ENCODE measurements at places on chromosomes 12 and 14. TPM values are rescaled to one million over a fixed set of nuclear protein-coding genes. Genes with fewer than 3 reads are reported as not detected.

DNA sequence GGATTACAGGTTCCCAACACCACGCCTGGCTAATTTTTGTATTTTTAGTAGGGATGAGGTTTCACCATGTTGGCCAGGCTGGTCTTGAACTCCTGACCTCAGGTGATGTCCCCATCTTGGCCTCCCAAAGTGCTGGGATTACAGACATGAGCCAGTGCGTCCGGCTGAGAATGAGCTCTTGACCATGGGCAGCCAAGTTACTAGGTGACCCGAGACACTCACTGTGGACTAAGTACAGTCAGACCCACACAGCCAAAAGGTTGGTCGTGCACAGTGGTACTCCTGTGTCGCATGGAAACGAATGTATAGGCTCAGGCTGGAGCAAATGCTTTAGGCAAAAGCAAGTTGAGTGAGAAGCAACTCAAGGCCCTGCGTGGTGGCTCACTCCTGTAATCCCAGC lies 21.0 kb downstream of the DLK1 start:
- DNase-seq, result no peak

Gene MYBPC1
- total RNA-seq, result not detected

GRCh38 chr14:44609201-44609600 lies 102.1 kb upstream of the FSCB start:
- DNase-seq, result no peak

DNA sequence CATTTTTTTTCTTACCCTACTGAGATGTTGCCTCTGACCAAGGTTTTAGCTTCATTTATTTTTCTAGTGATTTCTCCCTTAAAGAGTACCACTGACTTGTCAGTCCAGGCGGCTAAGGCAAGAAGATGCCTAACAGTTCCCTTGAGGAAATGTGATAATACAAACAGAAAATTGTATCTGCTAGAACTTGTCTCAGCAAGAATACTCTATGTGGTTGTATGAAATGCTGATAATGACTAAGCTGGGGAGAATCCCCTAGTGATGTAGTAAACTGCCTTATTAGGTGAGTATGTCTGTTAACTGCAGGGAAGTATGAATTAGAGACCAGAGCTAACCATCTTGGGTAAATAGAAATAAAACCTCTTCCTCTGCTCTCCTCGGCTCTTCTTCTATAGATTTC lies 6.7 kb downstream of the C12orf54 start:
- DNase-seq, result no peak

Gene ESPL1
- 52.9 TPM for total RNA-seq

DNA sequence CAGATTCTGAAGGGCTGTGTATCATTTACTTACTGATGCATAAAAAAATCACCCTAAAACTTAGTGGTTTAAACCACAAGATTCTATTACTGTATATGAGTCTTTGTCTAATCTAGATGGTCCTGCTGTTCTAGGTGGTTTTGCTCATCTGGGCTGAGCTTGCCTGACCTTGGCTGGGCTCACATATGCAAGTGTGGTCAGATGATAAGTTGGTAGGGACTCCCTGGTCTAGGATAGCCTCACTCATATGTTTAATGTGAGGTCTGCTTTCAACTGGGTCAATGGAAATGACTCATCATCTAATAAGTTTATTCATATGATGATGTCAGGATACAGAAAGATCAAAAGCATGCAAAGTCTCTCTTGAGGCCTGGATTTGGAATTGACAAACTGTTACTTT lies 887.8 kb downstream of the TRHDE start:
- DNase-seq, result no peak

- no peak for DNase-seq
Measured at GRCh38 chr12:2409656-2410265, 357.0 kb downstream of the CACNA1C start.

DNA sequence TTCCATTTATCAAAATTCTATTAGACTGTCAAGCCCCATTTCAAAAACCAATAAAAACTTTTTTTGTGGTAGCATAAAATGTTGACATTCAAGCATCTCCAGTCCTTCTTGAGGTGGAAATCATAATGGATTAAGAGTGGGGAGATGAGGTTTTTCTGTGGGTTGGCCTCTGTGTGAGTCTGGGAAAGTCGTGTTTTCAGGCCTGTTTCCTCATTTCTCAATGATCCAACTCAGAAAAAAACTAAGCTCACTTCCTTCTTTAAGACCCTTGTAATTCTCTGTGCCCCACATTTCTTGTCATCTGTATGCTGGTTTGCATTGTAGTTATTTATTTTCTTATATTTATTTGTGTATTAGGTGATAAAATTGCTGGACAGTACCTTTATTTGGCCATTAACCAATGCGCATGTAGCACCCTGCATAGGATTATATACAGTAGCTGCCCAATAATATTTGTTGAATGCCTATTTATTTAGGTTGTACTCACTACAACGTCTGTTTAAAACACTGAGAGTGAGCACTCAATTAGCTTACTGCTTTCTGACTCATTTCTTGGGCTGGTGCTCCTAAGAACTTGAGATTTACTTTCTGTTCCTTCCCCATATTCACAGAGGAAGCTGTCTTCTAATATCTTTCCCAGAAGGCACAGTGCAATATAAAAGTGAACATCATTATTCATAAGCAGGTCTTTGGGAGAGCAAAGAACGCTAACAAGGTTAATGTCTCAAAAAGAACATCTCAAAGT lies 121.9 kb downstream of the DNAI7 start:
- DNase-seq, result no peak
